ENCODE measurements at places on chromosomes 4 and X. TPM values are rescaled to one million over a fixed set of nuclear protein-coding genes. Genes with fewer than 3 reads are reported as not detected.

GRCh38 chr4:14528918-14529317 lies 473.4 kb upstream of the CPEB2 start:
- H3K4me3 ChIP-seq: no peak overlapping the region
- H3K36me3 ChIP-seq: no peaks in the 10 kb centered on the region
- no peaks in the 10 kb centered on the region for H3K4me1 ChIP-seq
- no peak overlapping the region for H3K27ac ChIP-seq
- no peaks in the 10 kb centered on the region for H3K27me3 ChIP-seq
- no peak for DNase-seq

GRCh38 chrX:71637253-71637618 lies 18.9 kb upstream of the CXCR3 start:
- H3K27ac ChIP-seq: no peak overlapping the region
- H3K27me3 ChIP-seq: no peaks in the 10 kb centered on the region
- no peaks in the 10 kb centered on the region for H3K36me3 ChIP-seq

GRCh38 chrX:154074199-154074598 lies 23.3 kb downstream of the MECP2 start:
- peaks cover 17% of the 10 kb centered on the region for H3K4me1 ChIP-seq
- H3K27me3 ChIP-seq: no peaks in the 10 kb centered on the region
- DNase-seq: no peak

DNA sequence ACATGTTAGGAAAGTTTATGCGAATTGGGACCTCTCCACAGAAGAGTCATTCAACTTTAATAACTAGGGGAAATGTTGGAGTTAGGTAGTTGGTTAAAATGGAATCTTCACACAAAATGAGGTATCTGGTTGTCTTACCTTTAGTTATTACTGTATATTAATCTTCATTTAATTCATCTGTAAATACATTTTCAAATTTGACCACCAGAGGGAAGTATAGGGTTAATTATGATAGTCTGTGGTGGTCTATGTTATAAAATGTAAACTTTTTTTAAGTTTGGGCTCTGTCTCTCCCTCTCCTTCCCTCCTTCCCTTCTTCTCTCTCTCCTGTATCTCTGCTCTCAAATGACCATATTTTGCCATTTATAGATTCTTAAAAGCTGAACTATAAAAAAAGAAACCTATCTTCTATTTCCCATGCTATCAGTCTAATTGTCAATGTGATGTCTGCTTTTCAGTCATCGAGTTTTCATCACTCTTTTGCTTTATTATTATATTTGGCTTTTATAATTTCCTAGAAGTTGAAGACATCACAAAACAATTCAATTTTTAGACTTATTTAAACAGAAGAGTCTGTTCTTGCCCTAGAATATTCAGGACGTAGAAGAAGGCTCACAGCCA lies 49.8 kb downstream of the TMEM144 start:
- no peak overlapping the region for H3K4me3 ChIP-seq
- H3K27me3 ChIP-seq: peaks cover 5% of the 10 kb centered on the region
- no peaks in the 10 kb centered on the region for H3K36me3 ChIP-seq
- no peak for DNase-seq
- H3K27ac ChIP-seq: no peak overlapping the region
- no peaks in the 10 kb centered on the region for H3K4me1 ChIP-seq

DNA sequence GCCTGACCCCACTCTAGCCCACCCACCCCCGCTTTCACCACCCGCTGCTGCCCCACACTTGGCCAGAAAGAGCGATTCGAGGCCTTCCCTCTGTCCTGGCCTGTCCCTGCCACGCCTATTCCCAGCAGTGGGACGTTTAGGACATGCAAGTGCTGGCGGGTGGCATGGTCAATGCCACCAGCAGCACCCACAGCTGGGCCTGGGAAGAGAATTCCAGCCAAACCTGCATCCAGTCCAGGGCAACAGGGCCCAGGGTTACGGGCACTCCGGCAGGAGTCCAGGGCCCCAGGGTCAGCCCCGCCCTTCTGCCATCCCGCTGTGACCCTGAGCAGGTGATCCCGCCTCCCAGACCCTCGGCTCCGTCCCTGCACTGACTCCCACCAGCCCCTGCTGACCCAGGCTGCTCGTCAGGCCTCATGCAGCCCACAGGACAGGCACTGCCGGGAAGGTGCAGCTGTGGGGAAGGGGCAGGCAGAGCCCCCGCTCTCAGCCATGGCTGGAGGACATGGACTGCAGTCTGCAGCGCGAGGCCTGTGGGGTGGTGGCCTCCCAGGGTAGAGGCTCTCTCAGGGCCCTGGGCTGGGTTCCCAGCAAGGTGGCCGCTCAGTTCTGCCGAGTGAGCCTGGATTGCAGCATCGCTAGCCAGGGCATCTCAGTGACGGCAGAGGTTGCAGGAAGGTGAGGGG lies 6.8 kb upstream of the HTRA3 start:
- no peaks in the 10 kb centered on the region for H3K27me3 ChIP-seq
- no peak overlapping the region for H3K4me3 ChIP-seq
- no peaks in the 10 kb centered on the region for H3K36me3 ChIP-seq
- H3K27ac ChIP-seq: no peak overlapping the region
- no peak for DNase-seq

DNA sequence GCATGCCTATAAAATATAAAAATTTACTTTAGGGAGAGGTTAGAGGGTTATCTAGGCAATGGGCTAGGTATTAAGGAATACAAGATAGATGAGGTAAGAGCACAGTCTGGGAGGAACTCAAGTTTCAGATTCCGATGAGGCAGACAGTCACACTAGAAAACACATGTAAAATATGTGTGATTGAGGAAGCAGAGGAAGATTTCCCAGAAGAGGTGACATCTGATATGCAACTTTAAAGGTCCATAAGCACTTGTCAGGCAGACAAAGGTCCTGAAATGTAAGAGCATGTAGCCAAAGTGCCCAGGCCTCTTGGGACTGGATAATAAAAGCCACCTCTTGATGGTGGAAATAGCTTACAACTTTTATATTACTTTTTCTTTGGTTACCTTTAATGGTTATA lies 81.1 kb upstream of the AADAT start:
- no peak overlapping the region for H3K4me3 ChIP-seq
- H3K4me1 ChIP-seq: no peaks in the 10 kb centered on the region
- H3K27ac ChIP-seq: no peak overlapping the region
- H3K27me3 ChIP-seq: no peaks in the 10 kb centered on the region
- DNase-seq: no peak

DNA sequence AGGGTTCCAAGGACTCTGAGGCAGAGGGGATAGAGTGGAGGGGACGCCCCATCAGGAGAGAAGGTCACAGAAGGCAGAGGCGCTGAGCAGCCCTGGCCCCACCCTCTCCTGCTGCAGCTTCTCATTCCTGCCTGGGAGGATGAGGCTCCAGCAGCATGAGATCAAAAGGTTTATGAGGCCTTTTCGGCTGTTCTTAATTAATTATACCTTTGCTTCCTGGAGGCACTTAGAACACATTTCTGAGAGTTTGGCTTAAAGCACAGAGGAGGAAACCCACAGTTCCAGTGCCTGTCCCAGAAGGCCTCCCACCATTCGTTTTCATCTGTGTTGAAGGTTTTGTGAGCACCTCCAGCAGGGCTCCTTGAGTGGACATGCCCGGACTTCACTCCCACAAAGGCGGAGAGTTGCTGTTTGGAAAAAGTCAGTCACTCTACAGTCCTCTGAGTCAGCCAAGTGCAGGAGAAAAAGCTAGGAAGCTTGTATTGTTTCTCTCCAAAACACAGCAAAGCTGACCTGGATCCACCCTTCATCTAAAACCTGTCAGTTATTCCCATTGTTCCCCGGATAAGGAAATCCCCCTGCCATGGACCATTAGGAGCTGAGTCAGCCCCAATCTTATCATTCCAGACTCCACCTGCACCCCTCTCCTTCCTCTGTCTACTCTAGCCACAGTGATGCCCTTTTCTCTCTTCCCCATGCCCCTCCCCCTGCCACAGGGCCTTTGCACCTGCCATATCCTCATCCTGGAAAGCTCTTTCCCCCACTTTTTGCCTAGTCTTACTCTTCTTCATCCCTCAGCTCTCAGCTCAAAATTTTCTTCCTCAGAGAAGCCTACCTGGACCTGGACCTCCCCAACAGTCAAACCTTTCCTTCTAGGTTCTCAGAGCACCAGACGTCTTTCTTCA lies 276.8 kb downstream of the FBXW7 start:
- H3K27ac ChIP-seq: no peak overlapping the region
- H3K4me3 ChIP-seq: no peak overlapping the region
- H3K27me3 ChIP-seq: no peaks in the 10 kb centered on the region
- H3K36me3 ChIP-seq: no peaks in the 10 kb centered on the region
- no peak for DNase-seq

- no peaks in the 10 kb centered on the region for H3K4me1 ChIP-seq
- no peaks in the 10 kb centered on the region for H3K27me3 ChIP-seq
- no peak for DNase-seq
These were observed 10.5 kb upstream of the SLC39A8 start for GRCh38 chr4:102355748-102356147.

- no peak overlapping the region for H3K4me3 ChIP-seq
- H3K27me3 ChIP-seq: no peaks in the 10 kb centered on the region
- peaks cover 19% of the 10 kb centered on the region for H3K4me1 ChIP-seq
- H3K36me3 ChIP-seq: no peaks in the 10 kb centered on the region
These were observed 1.7 kb upstream of the MTM1 start for GRCh38 chrX:150566734-150567182.

GRCh38 chrX:132336172-132336571 lies 116.9 kb upstream of the RAP2C start:
- H3K4me3 ChIP-seq: no peak overlapping the region
- no peak for DNase-seq
- no peak overlapping the region for H3K27ac ChIP-seq
- no peaks in the 10 kb centered on the region for H3K4me1 ChIP-seq
- no peaks in the 10 kb centered on the region for H3K27me3 ChIP-seq
- no peaks in the 10 kb centered on the region for H3K36me3 ChIP-seq

- no peaks in the 10 kb centered on the region for H3K27me3 ChIP-seq
- H3K4me1 ChIP-seq: no peaks in the 10 kb centered on the region
- no peak for DNase-seq
- H3K4me3 ChIP-seq: no peak overlapping the region
- H3K27ac ChIP-seq: no peak overlapping the region
- H3K36me3 ChIP-seq: no peaks in the 10 kb centered on the region
These were observed 203.0 kb upstream of the GEMIN8 start for GRCh38 chrX:14232688-14233087.

DNA sequence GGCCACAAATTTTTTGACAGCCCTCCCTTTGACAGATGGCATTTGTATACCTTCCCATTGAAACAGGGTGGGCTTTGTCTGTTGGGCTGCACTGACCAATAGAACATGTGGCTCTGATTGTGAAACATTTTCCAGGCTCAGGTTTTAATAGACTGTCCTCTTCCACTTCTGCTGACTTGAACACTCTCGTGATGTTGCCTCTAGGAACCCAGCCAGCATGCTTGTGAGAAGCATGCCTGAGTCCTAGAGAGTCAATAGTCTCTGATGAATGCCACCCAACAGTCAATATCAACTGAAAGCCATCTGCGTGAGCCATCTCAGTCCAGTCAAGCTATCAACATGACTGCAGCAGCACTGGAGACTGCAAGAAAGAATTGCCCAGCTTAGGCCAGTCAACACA lies 290.0 kb downstream of the SLC7A11 start:
- H3K27ac ChIP-seq: no peak overlapping the region
- no peaks in the 10 kb centered on the region for H3K4me1 ChIP-seq
- H3K4me3 ChIP-seq: no peak overlapping the region
- H3K27me3 ChIP-seq: no peaks in the 10 kb centered on the region
- DNase-seq: no peak

- no peak for DNase-seq
- H3K27me3 ChIP-seq: no peaks in the 10 kb centered on the region
- H3K4me1 ChIP-seq: no peaks in the 10 kb centered on the region
These were observed 409.8 kb upstream of the GALNT7 start for GRCh38 chr4:172758586-172759340.

DNA sequence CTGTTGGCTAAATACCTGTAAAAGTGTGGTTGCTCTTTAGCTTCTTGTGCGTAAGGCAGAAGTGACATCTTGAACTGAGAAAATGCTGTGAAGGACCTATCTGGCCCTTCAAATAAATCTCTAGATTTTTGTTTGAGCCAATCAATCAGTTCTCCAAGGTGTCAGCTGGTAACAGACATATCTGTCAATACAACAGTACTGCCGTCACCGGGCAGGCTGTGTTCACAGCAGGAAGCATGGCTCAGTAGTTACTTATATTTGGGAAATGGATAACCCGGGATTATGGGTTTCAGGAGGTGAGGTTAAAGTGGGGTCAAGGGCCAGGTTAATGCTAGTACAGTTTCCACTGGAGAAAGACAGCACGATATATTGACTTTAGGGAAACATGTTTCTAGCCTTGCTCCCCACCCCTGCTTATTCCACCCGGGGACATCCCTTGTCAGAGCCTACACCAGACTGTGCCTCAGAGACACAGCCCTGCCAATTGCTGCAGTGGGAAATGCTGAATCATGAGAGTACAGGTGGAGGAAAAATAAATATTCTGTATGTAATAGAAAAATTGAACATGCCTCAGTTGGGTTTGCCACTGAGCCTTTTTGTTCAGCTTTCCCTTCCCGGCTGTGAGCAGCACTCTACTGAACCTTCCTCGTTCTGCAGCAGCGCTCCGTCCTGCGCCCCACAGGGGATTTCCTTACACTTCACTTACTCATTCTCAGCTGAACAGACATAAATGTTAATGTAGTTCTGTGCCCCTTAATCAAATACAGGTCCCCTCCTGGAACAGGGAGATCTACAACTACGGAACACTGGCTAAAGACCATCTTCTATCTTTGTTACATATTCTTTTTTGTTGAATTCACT lies 121.1 kb downstream of the MGST2 start:
- H3K27ac ChIP-seq: no peak overlapping the region
- H3K36me3 ChIP-seq: no peaks in the 10 kb centered on the region
- H3K4me3 ChIP-seq: no peak overlapping the region
- DNase-seq: no peak
- no peaks in the 10 kb centered on the region for H3K4me1 ChIP-seq

- no peak overlapping the region for H3K4me3 ChIP-seq
- no peak overlapping the region for H3K27ac ChIP-seq
- H3K36me3 ChIP-seq: no peaks in the 10 kb centered on the region
- no peaks in the 10 kb centered on the region for H3K4me1 ChIP-seq
- DNase-seq: no peak
- H3K27me3 ChIP-seq: no peaks in the 10 kb centered on the region
These were observed 59.8 kb upstream of the MAML3 start for GRCh38 chr4:140213749-140214148.

DNA sequence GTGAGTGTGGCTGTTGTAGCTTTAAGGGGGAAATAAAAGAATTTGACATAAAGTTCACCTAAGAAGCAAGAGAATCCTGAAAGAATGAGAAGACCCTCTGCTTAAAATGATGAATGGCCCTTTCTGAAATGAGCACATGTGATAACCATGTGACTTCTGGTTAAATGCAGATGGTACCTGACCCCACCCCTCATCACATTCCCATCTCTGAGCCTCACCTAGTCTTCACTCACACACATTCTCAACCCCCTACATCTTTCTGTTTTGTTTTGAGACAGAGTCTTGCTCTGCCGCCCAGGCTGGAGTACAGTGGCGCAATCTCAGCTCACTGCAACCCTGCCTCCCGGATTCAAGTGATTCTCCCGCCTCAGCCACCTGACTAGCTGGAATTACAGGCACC lies 31.5 kb downstream of the SEPTIN6 start:
- H3K36me3 ChIP-seq: peaks cover 45% of the 10 kb centered on the region
- no peaks in the 10 kb centered on the region for H3K4me1 ChIP-seq

Gene MAGEA10
- total RNA-seq: not detected

Gene PDCL2
- not detected for total RNA-seq

Gene GPC3
- total RNA-seq: 0.42 TPM

Gene MAGEA2B
- not detected for total RNA-seq

Gene CNGA2
- total RNA-seq: not detected

Gene CAPN6
- not detected for total RNA-seq

Gene F8A3
- 18.7 TPM for total RNA-seq

Gene DRP2
- total RNA-seq: not detected

Gene DMP1
- not detected for total RNA-seq

Gene PHOX2B
- not detected for total RNA-seq

Gene TAF7L
- 0.15 TPM for total RNA-seq

Gene DSPP
- total RNA-seq: not detected

Gene CNOT6L
- 212 TPM for total RNA-seq

Gene ZNF157
- total RNA-seq: 2.4 TPM
